CD4-positive, alpha-beta T cell treated with Interleukin-4 for 4 hours (primary cell): ENCODE measurements at places on chromosomes 6 and 20.

GRCh38 chr6:36033935-36034334 lies 6.3 kb downstream of the MAPK14 start:
- peak; percentile 35 for DNase-seq

DNA sequence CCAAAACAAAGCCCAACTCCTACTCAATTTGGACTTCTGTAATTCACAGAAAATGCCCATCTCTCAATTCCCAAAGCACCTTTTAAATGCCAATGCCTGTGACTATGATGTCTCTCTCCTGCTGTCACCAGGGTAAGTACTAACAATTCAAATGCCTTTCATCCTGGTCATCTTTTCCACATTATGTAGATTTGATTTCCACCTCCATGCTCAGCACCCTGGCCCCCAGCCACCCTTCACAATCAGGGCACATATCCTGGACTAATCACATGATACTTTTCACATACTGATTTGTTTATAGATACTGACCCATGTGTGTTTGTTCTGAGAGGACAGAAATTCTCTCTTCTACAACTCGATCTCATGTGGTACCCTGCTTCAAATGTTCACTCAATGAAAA lies 236.3 kb downstream of the PTPRK start:
- DNase-seq, result no peak

DNA sequence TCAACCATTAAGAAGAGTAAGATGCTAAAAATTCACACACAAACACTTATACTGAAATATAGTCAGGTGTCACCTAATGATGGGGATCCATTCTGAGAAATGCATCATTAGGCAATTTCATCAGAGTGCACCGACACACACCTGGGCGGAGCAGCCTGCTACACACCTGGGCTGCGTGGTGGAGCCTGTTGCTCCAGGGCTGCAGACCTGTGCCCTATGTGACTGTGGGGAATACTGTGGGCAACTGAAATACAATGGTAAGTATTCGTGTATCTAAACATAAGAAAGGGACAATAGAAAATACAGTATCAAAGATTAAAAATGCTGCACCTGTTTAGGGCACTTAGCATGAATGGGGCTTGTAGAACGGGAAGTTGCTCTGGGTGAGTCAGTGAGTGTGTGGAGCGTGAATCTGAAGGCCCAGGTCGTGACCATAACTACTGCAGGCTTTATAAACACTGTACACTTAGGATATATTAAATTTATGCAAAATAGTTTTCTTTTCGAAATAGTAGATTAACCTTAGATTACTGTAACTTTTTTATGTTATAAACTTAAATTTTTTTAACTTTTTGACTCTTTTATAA lies 124.4 kb upstream of the AFDN start:
- DNase-seq, result no peak

DNA sequence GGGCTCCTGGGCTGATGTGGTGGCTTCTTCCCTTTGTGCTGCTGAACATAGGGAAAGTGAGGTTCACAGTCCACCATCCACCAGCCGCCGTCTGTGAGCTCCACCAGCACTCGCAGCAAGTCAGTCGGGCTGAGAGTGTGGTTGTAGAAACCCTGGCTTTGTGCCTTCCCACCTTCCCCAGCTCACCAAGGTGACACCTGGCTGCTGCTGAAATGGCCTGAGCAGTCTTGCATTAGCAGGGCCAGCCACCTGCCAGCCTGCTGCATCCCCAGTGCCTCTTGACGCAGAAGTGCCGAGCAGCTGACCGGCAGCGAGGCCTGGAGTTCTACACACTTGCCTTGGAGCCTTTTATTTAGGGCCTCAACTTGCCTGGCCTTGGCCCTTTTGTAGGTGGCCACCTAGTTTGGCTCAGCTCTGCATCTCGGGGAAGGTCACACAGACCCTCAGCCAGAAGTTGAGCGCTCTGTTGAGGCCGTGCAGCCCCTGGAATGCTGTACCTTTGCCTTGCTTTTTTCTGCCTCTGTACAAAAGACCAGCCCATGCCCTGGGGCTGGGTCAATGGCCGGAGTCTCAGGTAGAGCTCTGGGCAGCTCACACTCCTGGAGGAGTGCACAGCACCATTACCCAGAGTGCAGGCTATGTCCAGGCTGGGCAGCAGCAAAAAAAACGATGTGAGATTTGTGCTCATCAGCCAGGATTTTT lies 76.5 kb downstream of the PTPN1 start:
- no peak for DNase-seq

DNA sequence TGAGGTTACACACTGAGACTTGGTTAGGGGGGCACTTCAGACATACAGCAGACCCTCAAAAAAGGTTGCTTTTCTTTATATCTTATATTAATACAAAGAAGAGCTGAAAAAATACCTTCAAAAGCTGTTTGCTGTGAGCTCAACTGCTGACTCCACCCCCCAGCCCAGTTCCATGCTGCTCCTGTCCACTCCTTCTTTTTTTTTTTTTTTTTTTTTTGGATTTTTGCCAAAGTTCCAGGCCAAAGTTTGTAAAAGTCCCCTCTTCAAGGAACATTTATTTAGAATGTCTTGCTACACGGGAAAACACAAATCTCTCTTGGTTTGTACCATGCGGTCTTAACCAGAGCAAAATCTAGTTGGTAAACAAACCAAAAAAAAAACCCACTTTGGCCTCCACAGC lies 85.3 kb upstream of the AKAP12 start:
- no peak for DNase-seq

- DNase-seq, result no peak
Observed at GRCh38 chr20:31819083-31819784, at the start of gene MYLK2. Gene MYLK2, plus strand, starts transcription at chr20:31819356. Its CDS starts 225 bp downstream, at chr20:31819581.

DNA sequence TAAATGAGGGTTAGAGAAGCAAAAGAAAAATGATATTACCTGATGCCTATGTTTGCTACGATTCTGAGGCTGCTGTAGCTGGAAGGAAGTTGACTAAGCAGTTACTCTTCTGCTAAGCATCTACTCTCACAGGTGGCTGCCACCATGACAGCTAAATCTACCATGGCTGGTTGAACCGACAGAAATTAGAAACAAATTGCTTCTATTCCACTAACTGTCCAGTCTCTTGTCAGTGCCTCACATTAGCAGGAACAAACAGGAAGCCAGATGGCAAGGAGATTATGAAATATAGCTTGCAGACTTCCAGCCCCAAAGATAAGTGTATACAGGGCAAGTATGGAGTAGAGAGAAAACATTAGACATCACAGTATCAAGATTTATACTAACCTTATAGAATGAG lies 59.4 kb upstream of the TMEM200A start:
- no peak for DNase-seq
